ENCODE measurements at places on chromosomes 1 and 21.

- DNase-seq: no peak
These were observed 18.9 kb downstream of the ITLN2 start for GRCh38 chr1:160935527-160936258.

- no peak for DNase-seq
These were observed 140.8 kb downstream of the KAZN start for GRCh38 chr1:14739082-14739832.

DNA sequence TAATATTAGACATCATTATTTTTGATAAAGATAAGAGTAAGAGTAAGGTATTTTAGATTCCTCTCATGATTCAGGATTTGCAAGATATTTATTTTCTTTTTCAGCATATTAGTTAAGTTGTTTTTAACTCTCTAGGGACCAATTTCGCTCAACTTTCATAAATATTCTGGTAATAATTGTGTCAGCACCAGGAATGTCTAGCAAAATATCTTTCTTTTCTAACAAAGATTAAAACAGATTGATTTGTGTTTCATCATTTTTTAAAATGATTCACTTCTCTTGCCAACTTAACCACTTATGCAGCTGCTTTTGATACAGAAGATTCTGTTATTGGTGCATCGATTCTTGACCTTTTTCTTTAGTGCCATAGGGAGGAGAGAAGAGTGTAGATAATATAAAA lies 172.8 kb upstream of the PTGFR start:
- no peak for DNase-seq

DNA sequence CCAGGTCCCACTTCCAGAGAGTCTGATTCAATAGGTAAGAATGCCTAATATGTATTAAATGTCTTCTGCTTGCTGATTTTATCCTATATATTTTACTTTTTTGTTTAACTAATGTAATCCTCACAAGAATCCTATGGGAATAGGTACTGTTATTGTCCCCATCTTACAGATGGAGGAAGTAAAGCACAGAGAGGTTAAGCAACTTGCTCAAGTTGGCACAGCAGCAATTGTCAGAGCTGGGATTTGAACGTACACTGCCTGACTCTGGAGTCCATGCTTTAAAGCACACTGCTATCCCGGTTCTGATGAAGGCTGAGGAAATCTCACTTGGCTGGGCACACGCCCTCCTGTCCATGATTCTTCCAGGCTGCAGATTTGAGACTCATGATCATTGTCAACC lies 62.8 kb downstream of the IGSF21 start:
- no peak for DNase-seq

- no peak for DNase-seq
These were observed 6.5 kb upstream of the PADI2 start for GRCh38 chr1:17125756-17126237.
